ENCODE measurements at places on chromosomes 6 and 20.

- no peak for DNase-seq
Measured at GRCh38 chr6:28263922-28264321, 3.0 kb upstream of the ZSCAN26 start.

DNA sequence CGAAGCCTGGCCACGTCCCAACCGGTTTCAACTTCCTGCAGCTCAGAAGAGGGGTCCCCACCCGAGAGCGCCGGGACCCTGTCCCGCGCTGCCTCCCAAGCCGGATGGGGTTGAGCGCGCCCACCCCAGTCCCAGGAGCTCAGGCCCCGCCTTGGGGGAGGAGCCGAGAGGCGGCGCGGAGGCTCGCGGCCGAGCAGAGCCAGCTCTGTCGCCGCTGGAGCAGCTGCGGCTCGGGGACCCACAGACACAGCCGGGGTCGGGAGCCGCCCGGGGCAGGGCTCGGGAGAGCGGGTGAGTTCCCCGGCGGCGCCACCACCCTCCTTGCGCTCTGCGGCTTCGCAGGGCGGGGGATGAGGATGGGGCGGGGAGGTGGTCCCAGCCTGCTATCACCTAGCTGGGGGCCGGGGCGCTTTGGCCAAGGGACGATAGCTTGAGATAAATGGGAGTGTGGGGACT lies at the start of gene PPP1R16B:
PPP1R16B (plus strand) TSS at position 196 of the 456 bp plus-strand sequence. CDS start 30,229 bp downstream, outside the sequence.
- DNase-seq = peak; percentile 62

DNA sequence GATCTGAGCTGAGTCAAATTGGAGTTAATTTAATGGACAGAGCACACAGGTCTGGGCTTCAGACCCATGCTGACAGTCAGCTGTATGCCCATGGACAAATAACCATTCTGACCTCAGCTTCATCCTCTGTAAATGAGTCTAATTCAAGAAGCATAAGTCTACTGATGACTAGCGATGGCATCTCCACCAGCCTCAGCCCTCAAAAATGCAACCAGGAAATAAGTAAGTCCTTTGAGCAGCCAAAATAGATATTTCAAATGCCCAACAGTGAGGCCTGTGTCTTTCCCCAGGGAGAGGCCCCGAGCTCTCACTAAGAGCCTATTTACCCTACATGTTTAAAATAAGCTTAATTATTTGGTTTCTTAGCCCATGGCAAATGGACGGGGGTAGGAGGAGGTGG lies 114.2 kb upstream of the MTHFD1L start:
- no peak for DNase-seq

GRCh38 chr6:144217264-144217663 lies 66.9 kb downstream of the STX11 start:
- DNase-seq = no peak

DNA sequence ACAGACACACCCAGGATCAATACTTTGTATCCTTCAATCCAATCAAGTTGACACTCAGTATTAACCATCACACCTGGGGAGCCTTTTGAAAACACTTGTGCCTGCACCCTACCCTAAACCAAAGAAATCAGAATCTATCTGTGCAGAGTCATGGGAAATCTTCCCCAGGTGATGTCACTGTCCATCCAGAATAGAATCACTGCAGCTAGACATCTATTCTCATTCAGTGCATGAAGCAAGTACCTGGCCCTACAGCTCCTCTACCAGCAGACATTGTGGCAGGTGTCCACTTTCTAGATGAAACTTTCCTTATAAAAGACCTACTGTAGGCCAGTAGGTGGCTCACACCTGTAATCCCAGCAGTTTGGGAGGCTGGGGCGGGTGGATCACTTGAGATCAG lies 262.4 kb upstream of the MARCKS start:
- DNase-seq = no peak

DNA sequence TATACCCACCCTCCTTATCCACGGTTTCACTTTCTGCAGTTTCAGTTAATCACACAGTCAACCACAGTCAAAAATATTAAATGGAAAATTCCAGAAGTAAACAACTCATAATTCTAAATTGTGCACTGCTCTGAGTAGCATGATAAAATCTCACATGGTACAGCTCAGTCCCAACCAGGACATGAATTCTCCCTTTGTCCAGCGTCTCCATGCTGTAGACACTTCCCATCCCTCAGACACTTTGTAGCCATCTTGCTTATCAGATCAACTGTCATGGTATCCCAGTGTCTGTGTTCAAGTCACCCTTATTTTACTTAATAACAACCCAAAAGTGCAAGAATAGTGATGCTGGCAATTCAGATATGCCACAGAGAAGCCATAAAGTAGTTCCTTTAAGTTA lies 94.7 kb downstream of the PDE10A start:
- no peak for DNase-seq

DNA sequence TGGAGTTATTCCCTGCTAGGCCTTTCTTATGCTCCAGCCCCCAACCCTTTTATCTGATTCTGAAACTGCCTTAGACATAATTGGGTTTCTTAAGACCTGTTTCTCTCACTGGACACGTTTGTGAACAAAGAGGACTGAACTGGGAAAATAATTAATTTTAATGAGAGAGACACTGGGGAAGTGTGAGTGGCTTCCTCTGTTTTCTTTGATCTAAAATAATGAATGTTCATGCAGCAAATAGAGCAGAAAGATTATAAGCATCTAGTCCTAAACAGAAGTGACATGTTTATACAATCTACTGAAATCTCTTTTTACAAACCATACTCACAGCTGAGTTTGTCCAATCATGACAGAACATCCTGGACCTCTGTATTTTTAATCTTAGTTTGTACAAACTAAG lies 157.6 kb downstream of the SH3BGRL2 start:
- DNase-seq = no peak

DNA sequence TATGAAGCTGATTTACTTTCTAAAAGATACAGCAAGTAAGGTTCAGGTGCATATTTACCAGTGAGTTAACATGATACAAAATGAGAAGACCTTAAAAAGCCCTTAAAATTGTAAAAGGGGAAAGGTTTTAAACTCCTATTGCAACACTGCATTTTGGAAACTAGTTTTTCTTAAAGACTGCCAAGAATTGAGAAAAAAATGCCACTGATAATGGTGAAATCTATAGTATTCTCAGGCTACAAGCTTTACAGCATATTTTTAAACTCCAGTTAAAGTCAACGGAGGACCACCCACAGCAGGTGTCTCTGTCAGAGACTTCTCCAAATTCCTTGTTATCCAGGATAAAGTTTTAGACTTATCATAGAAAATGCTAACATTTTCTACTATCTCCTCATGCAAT lies 53.6 kb downstream of the ELOVL5 start:
- DNase-seq = no peak

- DNase-seq = no peak
Measured at GRCh38 chr6:149567945-149568585, 1.9 kb downstream of the GINM1 start.

DNA sequence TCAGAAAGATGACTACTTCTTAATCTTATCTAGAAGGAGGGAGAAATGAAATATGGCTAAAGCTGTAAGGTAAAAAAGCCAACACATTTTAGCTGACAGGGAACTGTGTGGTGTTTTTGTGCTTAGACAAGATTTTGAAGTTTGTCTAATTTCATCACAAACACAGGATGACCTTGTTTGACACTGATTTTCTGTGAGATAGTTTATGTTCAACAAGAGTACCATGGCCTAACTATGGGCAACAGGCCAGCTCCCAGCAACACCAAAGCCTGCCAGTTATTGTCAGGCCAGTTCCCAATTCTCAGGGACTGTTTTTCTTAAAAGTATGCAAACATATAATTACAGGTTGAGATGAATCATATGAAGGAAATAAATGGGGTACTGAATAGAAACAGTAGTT lies 5.5 kb upstream of the ABCF1 start:
- no peak for DNase-seq

DNA sequence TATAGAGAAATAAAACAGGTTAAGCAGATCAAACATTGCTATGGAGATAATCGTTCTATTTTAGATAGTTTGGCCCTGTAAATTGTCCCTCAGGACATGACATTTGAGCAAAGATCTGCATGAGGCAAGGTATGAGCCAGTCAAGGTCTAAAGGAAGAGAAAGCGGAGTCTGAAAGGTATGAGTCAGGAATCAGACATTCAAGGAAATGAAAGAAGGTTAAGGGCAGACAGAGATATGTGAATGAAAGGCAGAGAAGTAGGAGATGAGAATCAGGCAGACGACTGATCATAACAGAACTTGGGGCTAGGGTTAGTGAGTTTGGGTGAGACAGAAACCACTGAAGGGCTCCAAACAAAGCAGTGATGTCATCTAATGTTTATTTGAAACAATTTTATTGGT lies 775.8 kb downstream of the MAFB start:
- no peak for DNase-seq

- DNase-seq = no peak
Measured at GRCh38 chr20:3340443-3340842, 67.0 kb downstream of the DNAAF9 start.

- DNase-seq = no peak
Measured at GRCh38 chr6:87494761-87495422, 22.1 kb downstream of the SLC35A1 start.
